Liver (tissue), 10 donors: ENCODE measurements at places on chromosomes 4 and X. TPM values are rescaled to one million over a fixed set of nuclear protein-coding genes. Genes with fewer than 3 reads are reported as not detected.

ADH7 gene
- total RNA-seq = not detected

DNA sequence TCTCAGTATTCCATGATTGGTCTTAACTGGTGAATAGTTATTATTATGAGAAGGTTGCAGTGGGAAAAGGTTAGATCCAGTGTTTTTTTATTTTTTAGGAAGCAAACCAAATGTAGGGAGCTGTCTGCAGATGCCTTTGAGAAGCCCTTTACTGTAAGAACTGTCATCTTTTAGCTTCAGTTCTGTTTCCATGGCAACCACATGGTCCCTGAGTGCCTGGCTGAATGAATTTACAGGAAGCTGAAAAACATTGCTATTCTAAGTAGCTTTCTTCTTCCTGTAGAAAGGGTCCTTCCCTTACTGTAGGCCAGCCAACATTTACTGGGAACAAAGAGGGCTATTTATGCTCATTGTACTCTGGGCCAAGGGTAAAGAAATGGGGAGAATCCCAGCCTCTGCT lies 103.3 kb downstream of the DCLK2 start:
- no peak for DNase-seq

DNA sequence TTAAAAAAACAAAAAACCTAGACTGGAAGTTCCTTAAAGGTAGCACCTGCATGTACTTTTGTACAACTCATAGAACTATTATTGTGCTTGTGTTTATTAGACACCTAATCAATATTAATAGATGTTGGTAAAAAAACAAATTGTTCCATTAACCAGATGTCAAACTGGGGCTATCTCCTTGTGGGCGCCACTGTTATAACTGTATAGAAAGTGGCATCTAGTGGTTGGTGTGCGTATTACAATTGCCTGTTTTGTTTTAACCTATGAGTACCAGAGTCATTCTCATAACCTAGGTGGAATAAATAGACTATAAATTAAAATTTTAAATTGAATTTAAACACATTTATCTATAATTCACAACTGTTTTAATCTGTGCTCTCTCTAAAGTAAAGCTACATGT lies 97.4 kb downstream of the COL4A5 start:
- no peak for DNase-seq

GRCh38 chr4:33425936-33426335 lies 2705.8 kb downstream of the PCDH7 start:
- DNase-seq = no peak

- DNase-seq = no peak
Observed at GRCh38 chr4:90078440-90078839, 48.8 kb upstream of the CCSER1 start.

HTRA3 gene
- total RNA-seq = 1.2 TPM

DNA sequence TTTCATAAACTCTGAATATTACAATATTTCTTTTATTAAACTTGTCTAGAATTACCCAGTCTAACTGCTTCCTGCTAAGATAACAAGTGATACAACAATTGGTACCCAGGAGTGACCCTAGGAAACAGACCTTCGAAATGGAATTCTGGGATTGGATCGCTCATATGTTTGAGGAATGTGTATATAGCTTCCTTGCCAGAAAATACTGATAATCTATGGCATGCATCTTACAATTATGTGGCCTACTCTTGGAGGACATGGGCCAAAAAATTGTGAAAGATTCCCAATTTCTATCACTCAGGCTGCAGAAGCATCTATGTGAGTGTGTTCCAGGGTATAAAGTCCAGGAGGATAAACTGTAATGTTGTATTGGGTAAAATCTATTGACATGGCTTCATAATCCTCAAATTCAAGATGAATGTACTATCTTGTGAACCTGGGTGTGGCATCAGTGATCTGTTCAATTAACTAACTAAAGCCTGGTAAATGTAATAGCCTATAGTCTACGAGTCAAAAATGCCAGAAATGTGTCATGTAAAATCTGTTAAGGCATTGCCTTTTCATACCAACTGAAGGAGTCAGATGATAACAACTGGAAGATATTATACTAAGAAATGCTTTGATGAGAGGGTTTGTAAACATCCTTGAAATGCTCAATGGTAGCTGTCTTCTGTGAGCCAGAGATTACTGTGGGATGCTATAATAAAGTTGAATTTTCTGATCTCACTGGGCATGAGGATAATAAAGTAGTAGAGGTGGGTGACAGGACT lies 1499.3 kb downstream of the PCDH7 start:
- no peak for DNase-seq

DNA sequence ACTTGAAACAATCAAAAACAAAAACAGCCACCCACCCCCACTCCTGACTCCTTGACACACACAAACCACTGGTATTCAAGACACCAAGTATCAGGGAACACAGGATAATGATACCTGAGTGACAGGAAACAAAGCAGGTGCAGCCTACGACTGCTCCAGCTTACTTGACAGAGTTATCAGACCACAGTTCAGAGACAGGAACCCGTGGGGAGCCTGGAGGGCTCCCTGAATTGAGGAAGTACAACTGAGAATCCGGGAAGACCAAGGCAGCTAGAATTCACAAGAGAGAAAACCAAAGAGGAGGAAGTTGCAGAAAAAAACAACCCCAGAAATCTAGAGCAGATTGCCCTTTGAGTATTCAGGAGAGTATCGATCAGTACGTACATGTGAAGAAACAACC lies 20.5 kb downstream of the COMMD8 start:
- no peak for DNase-seq

- no peak for DNase-seq
Observed at GRCh38 chr4:22385611-22386011, 130.3 kb downstream of the ADGRA3 start.

SLC7A11 gene
- total RNA-seq = 1.9 TPM

SH3TC1 gene
- 28.8 TPM for total RNA-seq

GRCh38 chr4:168832763-168833575 lies 177.1 kb downstream of the CBR4 start:
- DNase-seq = peak; percentile 36

GRCh38 chr4:30716681-30717207 lies 3.4 kb upstream of the PCDH7 start:
- no peak for DNase-seq

GRCh38 chrX:9003041-9003440 lies 30.9 kb downstream of the FAM9B start:
- DNase-seq = no peak

SMIM10L2A gene
- total RNA-seq = 0.17 TPM

GRCh38 chr4:151669990-151670389 lies 90.8 kb downstream of the GATB start:
- no peak for DNase-seq

DNA sequence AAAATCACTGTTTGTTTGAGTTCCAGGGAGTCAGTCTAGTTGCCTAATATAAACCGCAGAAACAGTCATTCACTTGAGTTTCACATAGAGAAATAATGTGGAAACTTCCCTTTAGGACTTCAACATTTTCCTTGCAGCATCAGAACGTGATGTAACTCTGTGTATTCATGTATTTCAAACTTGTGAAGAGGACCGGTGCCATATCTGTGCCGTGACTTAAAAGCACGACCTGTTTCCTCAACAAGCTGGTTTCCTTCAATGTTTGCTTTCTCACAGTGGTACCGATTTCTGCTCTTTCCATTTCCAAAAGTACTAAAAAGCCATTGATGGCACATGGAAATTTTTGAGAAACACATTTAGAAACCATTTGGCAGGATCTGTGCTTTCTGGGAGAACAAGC lies 166.6 kb upstream of the RAPGEF2 start:
- no peak for DNase-seq

- no peak for DNase-seq
Observed at GRCh38 chr4:128684016-128684415, 125.5 kb upstream of the JADE1 start.

- DNase-seq = no peak
Observed at GRCh38 chr4:134585972-134586371, 384.4 kb upstream of the PABPC4L start.

SLC2A9 gene
- 49.0 TPM for total RNA-seq
